ENCODE measurements at places on chromosomes 6 and 20.

DNA sequence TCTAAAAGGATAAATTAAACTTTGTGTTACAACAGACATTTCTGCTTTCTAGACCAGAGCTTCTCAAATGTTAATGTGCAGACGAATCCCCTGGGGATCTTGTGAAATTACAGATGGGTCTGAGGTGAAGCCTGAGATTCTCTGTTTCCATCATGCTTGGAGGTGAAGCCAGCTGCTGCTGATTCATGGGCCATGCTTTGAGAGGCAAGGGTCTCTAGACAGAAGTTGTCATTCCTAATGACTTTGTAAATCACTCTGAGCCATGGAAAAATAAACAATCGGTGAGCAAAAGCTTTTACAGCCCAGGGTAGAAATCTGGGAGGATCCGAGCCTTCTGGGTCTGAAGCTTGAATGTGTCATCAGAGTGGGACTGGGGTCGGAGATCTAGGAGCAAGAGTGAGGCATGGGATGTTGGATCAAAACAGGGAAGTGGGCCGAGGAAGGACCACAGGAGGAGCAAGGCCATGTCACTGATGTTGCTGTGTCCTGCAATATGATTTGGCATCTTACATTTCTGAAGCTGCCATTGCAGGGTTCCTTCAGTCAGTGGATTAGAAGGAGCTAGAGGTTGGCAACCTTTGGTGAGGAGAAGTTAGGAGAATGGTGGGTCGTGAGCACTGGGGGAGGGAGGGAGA lies 77.3 kb downstream of the TRMT11 start:
- no peak for DNase-seq

DNA sequence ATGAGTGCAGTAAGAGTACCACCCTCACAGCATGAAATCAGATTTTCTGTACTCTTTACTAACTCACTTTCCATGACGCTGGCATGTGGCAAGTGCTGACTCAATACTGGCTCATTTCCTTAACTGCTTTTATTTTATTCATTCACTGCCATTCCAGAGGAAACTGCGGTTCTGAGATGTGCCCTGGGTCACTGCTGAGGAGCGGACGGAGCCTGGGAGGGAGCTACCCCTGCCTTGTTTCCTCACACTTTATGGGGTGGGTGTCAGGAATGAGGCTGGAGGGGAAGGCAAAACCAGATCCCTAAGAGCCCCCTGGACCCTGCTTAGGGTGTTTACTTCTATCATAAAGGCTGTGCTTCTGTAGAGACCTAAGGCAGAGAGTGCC lies 14.4 kb downstream of the NT5E start:
- DNase-seq, result no peak

DNA sequence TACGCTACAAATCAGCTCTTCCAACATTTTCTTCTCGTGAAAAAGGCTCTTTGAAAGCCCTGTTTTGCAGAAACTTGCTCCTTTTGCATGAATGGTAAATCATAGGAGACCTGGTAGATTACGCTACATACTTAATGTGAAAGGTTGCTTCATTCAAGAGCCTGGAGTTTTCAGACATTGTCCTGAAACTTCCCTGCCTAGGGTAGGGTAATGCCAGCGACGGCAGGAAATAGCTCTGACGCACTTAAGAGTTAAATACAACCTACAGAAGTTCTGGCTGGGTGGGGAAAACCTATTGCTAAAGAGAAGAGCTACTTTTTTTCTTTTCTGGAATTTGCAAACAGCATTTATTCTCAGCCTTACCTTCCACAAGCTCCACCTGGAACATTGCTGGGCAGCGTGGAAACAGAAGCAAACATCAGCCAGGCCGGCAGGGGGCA lies 144.5 kb downstream of the LPA start:
- no peak for DNase-seq

- DNase-seq, result no peak
Observed at GRCh38 chr6:72916298-72916697, 294.4 kb downstream of the KCNQ5 start.

- no peak for DNase-seq
Observed at GRCh38 chr6:90523779-90524310, 63.0 kb downstream of the MAP3K7 start.

GRCh38 chr6:125984311-125984710 lies 2.0 kb upstream of the TRMT11 start:
- no peak for DNase-seq

DNA sequence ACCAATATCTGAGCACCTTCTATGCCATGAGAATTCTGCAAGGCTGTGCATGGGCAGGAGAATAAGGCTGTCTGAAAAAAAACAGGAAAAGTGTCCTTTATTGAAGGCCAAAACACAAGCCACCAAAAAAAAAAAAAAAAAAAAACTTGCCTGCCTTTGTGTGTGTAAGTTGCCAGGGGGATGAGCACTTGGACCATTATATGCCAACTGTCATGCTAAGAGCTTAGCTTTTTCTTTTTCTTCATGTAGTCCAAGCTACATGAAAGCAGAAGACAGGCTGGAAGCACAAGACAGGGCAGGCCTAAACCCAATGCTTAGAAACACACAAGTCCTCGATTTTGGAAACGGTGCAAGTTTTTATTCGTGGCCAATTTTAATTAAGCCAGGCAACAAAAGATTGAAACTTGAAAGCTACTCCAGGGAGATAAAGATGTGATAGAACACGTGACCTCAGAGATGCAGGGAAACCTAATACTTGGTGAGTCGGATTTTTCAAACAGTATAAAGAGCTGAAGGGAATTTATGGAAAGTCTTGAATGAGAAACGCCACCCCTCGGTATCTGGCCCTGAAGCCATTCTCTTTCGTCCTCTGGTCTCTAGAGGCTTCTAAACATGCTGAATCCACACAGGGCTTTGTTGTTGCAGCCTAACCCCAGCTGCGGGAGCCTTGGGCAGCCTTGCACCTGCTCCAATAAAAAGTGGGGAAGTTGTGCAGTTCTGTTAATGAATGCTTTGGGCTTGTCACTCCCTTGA lies 8.6 kb downstream of the BMP7 start:
- no peak for DNase-seq

Data from activated T-helper 1 cell treated with anti-CD3 and anti-CD28 coated beads, Interleukin-2, amount 50 U/mL, for 16 hours (primary cell).